ENCODE measurements at places on chromosomes 16 and 17.
A peak's percentile ranks its signal among the peaks of the same experiment; 100 is the strongest.

GRCh38 chr16:70575376-70575775, 51.8 kb downstream of the SF3B3 start:
- DNase-seq = no peak

GRCh38 chr17:81738801-81739393, 26.8 kb downstream of the SLC25A10 start:
- no peak for DNase-seq

DNA sequence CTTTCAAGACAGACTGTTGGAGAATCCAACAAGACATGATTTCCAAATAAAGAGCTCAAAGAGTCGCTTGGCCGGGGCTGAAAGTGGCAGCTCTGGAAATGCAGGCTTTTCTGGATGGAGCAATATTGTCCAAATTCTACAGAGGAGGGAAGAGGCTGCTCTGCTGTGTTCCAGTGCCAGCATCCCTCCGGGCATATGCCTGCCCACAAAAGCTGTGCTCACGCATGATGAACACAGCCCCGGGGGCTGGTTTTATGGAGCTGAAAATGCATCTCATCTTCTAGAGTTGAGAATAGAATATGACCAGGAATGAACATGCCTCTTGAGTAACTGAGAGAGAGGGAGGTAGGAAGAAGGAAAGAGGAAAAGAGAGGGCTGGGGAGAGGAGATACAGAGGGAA, 74.7 kb upstream of the TOX3 start:
- DNase-seq = no peak

- DNase-seq = no peak
Observed at GRCh38 chr17:43011728-43012472, 5.3 kb downstream of the IFI35 start.

- DNase-seq = no peak
Observed at GRCh38 chr16:72426386-72426785, 254.4 kb upstream of the PMFBP1 start.

DNA sequence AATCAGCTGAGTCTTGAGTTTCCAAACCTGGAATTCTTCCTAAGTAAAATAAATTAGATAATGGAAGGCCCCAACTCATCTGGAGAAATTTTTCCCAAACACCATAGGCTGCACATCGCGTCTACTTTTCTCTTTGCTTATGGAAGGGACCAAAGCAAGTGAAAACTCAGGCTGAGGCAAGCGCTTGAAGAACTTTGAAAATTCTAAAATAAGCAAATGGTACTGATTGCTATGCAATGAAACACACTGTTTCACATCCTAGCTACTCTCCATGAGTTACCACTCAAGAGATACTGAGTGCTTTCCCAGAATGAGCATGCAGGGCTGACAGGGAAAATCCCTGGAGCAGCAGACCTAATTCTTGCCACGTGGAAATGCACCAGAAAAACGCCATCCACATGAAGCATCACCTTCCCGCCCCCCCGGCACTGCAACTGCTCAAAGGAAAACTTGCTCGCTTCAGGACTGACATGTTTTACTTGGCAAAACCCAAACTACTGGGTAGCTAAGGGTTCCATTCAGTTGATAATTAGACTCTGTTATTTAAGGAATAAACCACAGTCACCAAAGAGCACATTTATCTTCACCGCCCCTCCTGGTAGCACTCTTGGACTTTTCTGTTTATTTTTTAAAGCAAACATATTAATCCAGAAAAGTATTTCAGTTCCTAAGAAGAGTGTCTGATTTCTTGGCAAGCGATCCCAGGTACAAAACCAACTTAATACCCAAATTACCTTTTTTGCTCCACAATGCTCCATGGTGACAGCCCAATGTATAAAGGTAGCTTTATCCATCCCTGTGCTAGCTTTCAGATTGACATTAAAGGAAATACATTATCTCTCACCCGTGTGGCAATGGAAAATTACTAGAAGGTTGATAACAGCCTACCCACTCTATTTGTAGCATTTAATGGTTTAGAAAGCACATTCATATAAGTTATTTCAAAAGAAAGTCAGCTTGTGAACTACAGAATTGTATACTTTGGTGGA, 62.5 kb downstream of the WDR59 start:
- DNase-seq = no peak

- DNase-seq = no peak
Observed at GRCh38 chr17:7403727-7403976, 245 bp downstream of the TMEM256 start.

- no peak for DNase-seq
Observed at GRCh38 chr17:82440991-82441627, 9.4 kb downstream of the CYBC1 start.

- DNase-seq = peak; percentile 54
Observed at GRCh38 chr17:63954402-63955063, 18.2 kb downstream of the SCN4A start.

DNA sequence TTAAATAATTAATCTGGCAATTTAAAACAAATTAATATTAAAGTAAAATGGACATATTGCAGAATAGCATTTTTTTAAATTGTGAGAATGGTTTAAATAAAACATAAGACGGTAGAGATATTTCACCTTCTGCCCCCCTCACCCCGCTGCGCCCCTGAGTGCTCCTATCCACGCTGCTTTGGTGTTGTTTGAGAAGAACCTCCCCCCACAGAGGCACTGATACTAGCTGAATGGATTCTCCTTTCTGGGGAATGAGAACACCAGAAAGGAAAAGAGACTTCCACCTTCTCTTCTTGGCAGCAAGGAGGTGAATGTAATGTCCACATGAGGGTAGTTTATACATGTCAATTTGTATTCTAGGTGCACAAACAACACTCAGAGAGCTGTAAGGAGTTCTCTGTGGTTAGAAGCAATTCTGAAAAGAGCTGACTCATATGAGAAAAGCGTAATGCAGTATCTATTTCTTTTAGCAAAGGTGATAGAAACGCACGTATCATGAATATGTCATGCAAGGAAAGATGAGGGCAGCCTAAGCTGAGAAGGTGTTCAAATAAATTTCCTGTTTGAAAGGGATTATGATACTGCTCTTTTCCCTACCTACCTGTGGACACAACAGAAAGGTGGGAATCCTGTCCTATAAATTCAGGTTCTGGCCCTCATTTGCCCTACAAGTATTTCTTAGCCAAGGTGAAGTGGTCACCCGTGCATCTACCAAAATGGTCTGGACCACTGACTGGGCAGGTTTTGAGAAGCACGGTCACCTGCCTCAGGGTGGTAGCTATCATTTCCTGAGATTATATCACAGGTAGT, 126.9 kb downstream of the PARN start:
- no peak for DNase-seq

- no peak for DNase-seq
Observed at GRCh38 chr16:12158428-12158827, 181.9 kb downstream of the SNX29 start.

DNA sequence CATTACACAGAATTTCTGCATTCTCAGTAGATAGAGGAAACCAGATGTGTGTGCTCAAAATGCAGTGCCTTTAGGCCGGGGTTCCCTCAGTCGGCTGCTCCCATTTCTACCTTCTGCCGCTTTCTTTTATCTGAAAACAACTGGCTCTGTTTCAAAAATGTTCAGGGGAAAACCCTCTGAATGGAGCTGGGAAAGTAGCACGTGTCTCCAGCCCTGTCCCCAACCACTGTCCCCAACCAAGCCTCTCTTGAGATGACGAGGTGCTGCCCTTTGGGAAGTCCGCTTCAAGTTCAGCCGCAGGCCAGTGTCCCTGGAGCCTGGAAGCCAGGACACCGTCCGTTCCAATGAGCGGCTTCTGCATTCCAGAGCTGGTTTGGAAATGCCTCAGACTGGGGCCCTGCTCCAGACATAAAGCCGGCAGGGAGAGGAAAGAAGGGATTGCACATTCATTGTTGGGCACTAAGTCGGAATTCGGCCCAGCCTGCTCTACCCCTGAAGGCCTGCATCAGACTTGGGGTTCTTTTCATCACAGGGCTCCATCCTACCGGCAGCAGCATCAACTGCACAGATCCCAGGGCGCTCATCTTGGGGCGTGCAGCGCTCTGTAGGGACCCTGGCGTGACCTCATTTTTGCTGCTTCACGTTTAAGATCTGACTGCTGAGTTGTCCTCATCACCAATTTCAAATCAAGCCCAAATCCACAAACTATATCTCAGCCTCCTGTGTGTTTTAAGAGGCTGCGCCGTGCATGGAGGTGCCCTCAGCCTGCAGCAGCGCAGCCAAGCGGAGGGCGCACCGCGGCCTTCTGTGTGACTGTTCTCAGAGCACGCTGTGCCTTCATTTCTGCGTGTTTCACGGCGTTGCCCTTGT, 111.3 kb downstream of the BANP start:
- DNase-seq = no peak

DNA sequence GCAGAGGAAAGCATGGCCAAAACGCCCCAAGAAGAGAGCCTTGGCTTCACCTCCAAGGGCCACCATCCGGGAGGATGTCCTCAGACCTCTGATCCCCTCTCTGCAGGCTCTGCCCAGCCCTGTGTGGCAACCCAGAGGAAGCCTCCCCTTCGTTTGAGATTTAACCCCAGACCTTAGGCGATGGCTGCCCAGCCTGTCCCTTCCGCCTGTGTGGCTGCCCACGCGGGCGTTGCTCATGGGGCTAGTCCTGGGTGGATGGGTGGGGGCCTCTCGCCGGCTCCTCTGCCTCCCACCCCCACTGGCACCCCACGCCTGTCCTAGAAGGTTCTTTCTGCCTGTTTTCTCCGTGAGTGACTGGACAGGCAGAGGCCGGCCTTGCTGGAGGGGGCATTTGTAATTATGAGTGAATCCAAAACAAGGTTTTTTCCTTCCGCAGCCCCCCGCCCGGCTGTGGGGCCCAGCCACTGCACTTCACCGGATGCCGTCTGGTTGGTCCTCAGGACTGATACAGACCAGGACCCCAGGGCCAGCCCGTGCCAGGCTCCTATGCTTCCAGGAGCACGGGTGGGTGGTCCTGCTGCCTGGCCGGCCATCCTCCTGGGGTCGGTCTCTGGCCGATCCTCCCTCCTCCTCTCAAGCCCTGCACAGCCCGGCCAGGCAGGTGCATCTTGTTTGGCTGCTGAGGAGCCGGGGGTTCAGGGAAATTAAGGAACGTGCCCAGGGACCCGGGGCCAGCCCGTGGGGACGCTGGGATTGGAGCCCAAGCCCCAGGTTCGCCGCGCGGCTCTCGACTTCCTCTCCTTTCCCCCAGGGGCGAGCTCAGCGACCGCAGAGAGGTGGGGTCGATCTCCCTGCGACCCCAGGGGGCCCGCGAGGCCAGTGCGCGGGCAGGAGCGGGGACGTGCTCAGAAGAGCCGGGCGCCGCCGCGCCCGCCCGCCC, at the start of gene TMEM235:
TMEM235 (plus strand) TSS at position 636 of the 940 bp plus-strand sequence. CDS start 393 bp downstream, outside the sequence.
- DNase-seq = no peak

GRCh38 chr16:6977291-6977690, 355.4 kb upstream of the RBFOX1 start:
- no peak for DNase-seq

GRCh38 chr16:68995011-68995504, 110.4 kb upstream of the HAS3 start:
- DNase-seq = no peak

DNA sequence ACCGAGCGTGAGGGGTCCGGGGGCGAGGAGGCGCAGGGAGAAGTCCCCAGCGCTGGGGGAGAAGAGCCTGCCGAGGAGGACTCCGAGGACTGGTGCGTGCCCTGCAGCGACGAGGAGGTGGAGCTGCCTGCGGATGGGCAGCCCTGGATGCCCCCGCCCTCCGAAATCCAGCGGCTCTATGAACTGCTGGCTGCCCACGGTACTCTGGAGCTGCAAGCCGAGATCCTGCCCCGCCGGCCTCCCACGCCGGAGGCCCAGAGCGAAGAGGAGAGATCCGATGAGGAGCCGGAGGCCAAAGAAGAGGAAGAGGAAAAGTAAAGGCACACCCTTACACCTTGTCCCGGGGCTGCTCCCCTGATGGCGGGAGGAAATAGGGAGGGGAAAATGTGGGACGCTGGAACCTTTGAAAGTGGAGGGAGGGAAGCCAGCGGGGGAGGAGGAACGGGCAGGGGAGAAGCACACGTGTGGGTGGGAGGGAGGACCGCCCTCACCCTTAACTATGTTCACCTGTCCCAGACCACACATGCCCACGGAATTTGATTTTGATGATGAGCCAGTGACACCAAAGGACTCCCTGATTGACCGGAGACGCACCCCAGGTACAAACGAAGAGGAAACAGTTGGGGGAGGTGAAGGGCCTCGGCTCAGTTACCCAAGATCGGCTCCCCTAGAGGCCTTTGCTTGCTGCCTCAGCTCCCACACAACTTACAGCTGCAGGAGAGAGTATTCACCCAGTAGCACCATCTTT, 916 bp downstream of the PAGR1 start:
- DNase-seq = peak; percentile 55

GRCh38 chr16:24516900-24517669, 22.3 kb upstream of the RBBP6 start:
- peak; percentile 61 for DNase-seq

DNA sequence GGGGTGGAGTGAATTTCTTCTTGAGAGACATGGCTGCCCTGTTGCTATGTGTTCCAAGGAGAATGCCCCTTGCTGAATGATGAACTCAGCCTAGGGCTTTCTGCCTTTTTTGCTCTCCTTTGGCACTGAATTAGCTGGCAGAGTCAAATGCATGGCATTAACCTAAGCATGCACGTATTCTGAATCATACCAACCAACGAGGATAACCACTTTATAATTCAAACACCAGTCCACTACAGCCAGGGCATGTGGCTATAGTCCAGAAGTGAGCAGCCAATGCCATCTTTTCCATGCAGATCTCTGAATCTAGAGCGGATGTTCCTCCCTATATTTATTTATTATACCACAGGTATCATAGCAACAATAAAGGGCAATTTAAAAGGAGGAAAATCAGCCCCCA, 15.7 kb downstream of the TMIGD1 start:
- no peak for DNase-seq

- no peak for DNase-seq
Observed at GRCh38 chr16:61887903-61888302, 148.3 kb downstream of the CDH8 start.

DNA sequence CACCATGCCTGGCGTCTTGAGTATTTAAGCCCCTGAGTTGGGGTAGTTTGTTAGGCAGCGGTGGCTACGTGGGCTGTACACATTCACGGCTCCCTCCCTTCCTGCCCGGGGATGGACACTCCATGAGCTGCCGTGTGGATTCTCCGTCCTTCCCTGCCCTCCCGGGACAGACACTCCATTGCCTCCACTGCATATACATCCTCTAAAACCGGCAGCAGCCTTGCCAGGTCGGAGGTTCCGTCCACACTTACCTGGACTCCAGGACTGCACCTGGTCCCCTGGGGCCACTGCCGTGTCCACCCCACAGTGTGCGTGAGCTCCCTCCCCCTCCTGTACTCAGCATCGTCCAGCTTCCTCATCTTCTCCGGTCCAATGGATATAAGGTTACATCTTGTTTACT, 3.5 kb upstream of the SPATA2L start:
- no peak for DNase-seq

Data from stimulated activated naive B cell treated with anti-CD40 and anti-IgM and Interleukin-4, amounts not matched to agents 10 μg/mL and 1 μg/mL and 100 μg/mL, for 72 hours (primary cell).